ENCODE measurements at places on chromosomes 4 and X.

DNA sequence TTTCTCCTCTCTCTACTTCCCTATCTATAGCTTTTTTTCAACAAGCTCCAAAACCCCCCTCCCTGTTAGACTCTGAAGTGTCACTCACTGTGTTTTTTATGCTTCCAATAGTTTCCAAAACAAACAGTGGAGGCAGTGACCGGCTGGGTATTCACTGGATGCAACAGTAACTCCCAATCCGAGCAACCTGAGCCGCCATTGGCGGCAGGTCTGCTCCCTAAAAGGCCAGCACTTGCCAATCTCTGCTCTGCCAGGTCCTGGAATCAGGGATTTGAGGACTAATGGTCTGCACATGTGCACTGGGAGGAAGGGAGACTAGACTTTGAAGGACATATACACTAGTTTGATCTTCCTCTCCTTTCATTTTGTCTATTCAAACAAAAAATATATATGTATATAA lies 7.1 kb downstream of the TBX22 start:
- DNase-seq, result no peak

GRCh38 chr4:16480011-16480410 lies 253.7 kb upstream of the TAPT1 start:
- DNase-seq, result no peak

GRCh38 chr4:18975916-18976808 lies 954.6 kb upstream of the LCORL start:
- no peak for DNase-seq

DNA sequence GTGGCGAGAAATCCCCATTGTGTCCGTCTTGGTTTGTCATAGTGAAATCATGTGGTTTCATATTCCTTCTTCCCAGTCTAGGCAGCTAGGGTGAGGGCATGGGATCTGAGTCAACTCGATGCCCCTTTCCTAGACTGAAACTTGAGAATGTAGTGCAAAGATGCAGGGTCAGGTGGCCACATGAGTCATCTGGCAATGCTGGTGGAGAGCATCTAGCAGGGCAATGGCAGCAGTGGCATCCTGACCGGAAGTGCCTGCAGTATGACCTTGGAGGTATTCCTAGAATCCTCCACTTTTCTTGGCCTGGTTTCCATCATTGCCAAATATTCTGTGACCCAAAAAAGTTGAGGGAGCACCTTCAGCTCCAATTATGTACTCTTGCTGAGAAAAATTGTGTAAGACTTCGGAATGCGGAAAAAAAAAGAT lies 39.1 kb upstream of the TMEM184C start:
- DNase-seq, result no peak

- DNase-seq, result no peak
Observed at GRCh38 chr4:146119845-146120404, 55.6 kb upstream of the LSM6 start.

- DNase-seq, result no peak
Observed at GRCh38 chr4:70225824-70226223, at the start of gene FDCSP. TSS of gene FDCSP (plus strand) at chr4:70226124. CDS start at chr4:70231195, 5,071 bp downstream.

- no peak for DNase-seq
Observed at GRCh38 chrX:30812326-30812725, 76.7 kb downstream of the TAB3 start.

- no peak for DNase-seq
Observed at GRCh38 chr4:7647600-7648543, 213.1 kb upstream of the PSAPL1 start.

DNA sequence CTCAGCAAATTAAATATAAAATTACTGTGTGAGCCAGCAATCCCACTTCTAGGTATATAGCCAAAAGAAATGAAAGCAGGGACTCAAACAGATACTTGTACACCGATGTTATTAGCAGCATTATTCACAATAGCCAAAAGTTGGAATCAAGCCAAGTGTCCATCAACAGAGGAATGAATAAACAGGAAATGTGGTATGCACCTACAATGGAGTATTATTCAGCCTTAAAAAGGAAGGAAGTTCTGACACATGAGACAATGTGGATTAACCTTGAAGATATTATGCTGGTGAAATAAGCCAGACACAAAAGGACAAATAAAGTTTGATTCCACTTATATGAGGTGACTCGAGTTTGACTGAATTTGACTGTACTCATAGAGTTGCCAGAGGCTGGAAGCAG lies 108.3 kb upstream of the DUSP21 start:
- no peak for DNase-seq

GRCh38 chr4:187103351-187103750 lies 379.7 kb upstream of the FAT1 start:
- no peak for DNase-seq

DNA sequence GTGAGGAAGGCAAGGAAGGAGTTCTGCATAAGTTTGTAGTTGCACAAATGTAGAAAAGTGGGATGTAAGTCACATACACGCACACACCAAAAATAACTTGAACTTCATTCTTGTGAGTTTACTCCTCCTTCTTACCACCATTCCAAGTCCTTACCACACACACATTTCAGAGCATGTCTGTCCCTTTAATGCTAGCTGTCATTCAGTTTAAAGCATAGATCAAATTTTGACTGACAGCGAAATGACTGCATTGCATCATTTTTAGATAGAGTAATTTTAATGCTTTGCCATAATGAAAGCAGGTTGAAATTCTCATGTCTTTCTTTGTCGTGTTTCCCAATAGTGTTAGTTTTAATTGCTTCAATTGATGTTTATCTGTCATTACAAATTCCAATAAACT lies 629.6 kb upstream of the HTR2C start:
- no peak for DNase-seq

GRCh38 chr4:6916587-6917460 lies 7.2 kb downstream of the TBC1D14 start:
- no peak for DNase-seq

DNA sequence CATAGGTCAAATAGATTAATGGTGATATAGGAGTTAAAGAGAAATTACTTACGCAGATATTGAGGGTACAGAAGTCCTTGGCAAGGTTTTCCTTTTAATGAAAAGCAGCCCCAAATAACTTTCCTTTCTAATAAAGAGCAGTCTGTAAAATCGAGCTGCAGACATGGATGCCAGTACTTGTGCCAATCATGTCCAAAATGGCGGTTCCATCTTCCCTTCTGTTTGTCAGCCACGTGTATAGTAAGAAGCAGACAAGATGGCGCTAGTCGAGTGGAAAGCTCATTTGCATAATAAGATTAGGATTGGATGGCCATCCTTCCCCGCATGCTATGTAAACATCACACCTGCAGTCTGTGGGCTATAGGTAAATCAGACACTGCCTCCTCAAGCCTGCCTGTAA lies 68.5 kb downstream of the FGFBP1 start:
- DNase-seq, result no peak

DNA sequence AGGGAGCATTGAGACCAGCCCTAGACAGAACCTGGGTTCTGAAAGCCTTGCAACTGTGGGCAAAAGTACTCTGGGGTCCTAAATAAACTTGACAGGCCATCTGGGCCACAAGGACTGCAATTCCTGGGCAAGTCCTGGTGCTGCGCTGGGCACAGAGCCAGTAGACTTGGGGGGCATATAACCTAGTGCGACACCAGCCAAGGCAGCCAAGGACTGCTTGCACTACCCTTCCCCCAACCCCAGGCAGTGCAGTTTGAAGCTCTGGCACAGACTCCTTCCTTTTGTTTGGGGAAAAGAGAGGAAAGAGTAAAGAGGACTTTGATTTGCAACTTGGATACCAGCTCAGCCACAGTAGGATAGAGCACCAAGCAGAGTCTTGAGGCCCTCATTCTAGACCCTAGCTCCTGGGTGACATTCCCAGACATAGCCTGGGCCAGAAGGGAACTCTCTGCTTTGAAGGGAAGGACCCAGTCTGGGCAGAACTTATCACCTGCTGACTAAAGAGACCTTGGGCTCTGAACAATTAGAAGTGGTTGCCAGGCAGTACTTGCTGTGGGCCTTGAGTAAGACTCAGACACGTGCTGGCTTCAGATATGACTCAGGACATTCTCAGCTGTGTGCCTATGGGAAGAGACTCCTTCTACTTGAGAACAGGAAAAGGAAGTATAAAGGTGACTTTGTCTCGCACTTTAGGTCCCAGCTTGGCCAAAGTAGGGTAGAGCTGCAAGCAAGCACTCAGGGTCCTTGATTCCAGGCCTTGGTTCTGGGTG lies 522.8 kb downstream of the GLUD2 start:
- no peak for DNase-seq

GRCh38 chr4:17719106-17719505 lies 62.3 kb downstream of the FAM184B start:
- DNase-seq, result no peak

DNA sequence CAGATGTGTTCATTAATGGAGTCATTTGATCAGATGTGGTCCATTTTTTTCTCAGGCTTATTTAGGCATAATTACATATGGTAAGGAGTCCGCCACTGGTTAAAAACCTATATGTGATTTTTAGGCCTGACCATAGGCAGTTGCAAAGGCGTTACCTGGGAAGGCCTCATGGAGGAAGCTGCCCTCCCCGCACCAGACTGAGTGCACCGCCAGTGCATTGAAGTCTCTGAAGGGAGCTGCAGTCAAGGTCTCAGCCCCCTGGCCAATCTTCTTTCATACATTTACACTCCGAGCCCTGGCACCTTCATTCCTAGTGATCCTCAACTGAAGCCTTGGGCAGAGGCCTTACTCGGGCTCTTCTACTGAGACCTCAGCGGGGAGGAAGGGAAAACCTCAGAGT lies 898.2 kb upstream of the AGA start:
- no peak for DNase-seq

- no peak for DNase-seq
Observed at GRCh38 chr4:185839770-185840169, 27.8 kb upstream of the SORBS2 start.

DNA sequence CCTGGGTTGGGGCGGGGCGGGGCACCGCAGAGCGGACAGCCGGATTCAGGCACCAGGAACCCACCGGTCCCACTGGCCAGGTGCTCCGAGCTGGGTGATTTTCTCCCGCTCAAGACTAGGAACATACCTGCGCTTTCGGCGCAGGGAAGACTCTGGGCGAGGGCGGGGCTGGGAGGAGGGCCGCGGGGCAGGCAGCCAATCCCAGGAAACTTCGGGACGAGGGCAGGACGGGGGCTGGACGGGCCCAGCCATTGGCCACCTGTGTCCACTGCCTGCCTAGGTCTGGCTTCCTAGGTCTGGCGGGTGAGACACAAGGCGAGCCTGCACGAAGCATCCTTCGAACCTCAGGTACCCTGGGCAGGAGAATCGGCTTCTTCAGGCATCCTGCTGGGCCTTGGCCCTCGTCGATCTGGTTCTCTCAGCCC lies 274 bp upstream of the ERVMER34-1 start:
- DNase-seq, result no peak

DNA sequence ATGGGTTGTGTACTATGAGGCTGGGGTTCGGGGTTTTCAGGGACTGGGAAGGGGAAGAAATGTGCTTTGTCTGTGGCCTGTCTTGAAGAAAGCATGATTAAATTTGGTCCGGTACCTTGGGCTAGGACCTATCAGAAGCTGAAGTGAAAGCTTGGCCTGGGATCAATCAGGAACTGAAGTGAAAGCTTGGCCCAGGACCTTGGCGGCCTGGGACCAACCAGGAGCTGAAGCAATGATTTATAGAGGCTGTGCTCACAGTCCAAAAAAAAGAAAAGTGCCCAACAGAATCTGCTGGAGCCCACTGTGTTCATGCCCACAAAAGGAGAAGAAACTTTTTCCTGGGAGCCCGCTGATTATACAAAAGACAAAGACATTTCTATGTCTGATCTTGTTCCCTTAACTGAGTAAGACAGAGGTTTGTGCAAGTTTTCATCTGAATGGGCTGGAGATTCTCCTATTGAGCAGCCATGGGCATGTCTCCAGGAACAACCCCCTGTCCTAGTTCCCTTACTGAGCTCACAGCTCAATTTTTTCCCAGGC lies 1427.9 kb downstream of the FAM133A start:
- no peak for DNase-seq

DNA sequence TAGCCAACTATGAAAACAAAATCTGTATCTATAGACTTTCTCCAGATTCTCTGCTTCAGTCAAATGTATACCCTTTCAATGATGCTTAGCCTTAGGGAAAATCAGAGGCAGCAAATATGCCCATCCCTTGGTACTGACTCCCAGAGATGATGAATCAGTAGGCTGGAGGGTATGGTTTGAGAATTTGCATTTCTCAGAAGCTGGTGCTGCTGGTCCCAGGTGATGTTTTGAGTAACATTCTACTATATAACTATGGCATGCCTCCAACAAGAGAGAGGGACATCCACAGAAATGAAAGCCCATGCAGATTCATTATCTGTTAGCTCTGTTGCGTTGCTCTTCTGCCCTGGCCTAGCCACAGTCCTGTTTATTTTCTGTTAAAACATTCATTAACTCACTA lies 13.6 kb downstream of the TNIP3 start:
- no peak for DNase-seq

- DNase-seq, result no peak
Observed at GRCh38 chr4:128853741-128854140, 44.2 kb downstream of the JADE1 start.

DNA sequence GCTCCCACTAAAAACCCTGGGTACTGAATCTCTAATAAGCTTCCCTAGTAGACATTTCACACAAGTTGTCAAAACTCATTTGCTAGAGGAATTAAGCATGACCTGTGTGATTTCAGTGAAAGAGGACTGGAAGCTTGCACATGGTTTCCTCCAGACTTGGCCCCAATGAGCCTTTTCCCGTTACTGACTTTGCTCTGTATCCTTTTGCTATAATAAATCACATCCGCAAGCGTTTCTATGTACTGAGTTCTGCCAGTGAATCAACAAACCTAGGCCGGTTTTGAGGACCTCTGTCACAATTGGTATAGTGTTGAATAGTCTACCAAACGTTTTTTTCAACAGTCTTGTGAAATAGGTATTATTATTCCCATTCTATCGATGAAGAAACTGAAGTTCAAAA lies 8.2 kb downstream of the ATP11C start:
- no peak for DNase-seq

GRCh38 chr4:128604840-128605239 lies 204.7 kb upstream of the JADE1 start:
- DNase-seq, result no peak

DNA sequence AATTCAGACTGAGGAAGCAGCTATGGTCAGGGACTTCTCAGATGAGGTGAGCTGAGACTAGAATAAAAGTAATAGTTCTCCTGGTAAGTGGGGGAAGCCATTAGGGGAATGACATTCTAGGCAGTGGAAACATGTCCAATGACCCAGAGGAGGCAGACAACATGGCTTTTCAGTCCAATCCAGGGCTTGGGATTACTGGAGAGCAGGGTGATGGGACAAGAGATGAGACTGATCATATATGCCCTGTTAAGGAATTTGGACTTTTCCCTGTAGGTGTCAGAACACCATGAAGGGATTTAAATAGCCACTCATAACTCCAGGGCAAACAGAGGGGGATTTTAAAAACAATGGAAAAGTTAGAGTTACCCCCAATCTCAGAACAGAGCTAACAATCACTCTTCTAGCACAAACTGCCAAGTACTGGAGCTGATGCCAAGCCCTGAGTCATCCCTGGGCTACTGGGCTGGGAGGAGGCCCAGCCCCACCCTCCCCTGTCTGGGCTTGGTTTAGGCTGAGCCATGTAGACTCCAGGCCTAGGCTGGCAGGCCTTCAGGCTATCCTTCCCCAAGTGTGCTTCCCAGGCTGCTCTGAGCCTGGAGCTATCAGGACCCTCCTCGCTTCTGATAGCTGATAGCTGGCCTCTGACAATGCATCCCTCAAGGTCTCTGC lies 22.7 kb upstream of the MSN start:
- DNase-seq, result peak; percentile 71
